Karpas-422 (cell line): ENCODE measurements at places on chromosomes 1 and 21.

DNA sequence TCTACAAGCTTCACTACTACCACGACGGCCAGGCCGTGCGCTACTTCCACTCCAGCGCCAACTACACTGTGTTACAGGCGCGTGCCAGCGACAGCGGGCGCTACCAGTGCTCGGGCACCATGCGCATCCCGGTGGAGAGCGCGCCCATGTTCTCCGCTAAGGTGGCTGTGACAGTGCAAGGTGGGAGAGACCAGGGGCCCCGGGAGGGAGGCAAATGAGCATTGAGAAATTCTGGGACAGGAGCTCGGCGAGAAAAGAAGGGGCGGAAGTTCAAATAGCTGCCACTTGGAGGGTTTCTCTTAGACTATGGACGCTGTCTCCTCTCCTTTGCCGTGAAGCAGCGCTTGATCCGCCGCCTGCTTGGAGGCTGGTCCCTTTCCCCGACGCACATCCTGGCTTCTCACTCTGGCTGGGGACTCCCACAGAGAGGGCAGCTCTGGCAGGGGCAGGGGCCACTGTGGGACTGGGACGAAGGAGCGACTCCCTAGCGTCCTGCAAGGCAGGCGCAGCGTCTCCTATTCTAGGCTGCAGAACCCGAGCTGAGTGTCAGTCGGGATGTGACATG, 4.6 kb downstream of the FCRLB start:
- DNase-seq: peak; percentile 86

- no peak for DNase-seq
Observed at GRCh38 chr1:199404976-199405375, 622.5 kb upstream of the NR5A2 start.

DNA sequence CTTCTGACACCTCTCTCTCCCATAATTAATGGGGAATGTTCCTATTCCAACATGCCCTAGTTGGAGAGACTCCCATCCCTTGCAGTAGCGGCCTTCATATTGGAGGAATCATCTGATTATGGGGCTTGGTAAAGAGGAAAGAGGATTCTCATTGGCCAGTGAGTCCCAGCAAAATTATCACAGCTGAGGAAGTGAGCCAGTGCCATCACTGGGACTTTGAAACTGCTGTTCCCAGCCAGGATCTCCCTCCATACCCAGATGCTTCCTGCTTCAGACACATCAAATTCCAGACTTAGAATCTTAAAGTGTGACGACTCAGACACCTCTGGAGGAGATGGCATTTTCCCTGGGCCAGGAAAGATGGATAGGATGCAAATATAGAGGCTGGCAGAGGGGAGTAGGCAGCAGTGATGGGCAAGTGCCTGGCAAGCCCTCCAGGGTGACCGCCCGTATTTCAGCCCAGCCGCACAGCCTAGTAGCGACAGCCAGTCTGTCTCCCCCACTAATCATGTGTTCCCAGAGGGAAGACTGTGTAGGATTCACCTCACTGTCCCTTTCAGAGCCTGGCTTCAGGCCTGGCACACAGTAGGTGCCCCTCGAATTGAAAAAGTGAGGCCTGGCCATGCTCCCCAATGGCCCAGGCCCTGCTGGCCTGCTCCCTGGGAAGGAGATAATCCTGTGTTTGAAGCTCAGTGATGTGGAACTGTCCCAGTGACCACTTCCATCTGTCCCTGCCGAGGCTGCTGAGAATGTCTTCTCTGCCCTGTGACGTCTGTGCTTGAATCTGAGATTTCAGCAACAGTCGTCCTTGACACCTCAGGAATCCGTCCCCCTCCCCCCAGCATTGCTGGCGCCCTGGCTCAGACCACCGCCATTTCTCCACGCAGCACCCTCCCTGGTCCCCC, 41.2 kb upstream of the MAGOH start:
- DNase-seq: no peak

- no peak for DNase-seq
Observed at GRCh38 chr1:109804660-109805059, 40.9 kb upstream of the EPS8L3 start.

DNA sequence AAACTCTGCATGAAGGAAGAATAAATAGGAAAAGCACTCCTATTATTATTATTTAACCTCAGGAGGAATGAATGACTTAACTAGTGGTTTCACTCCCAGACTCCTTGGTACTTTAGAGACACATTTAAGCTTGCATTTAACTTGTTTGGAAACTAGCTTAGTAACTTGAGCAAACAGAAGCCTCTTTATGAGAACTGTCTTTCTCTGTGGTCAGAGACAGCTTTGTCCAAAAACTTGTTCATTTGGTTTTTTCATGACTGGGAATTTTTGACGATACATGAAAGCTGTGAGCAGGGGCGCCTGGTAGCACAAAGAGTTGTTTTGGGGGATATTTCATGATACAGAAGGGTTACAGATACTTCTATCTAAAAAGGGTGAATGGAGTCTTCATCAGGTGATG, 33.6 kb upstream of the VTCN1 start:
- no peak for DNase-seq

GRCh38 chr1:246383239-246383589, 123.9 kb downstream of the SMYD3 start:
- no peak for DNase-seq
